ENCODE measurements at places on chromosomes 3 and 15. TPM values are rescaled to one million over a fixed set of nuclear protein-coding genes. Genes with fewer than 3 reads are reported as not detected.

GRCh38 chr3:127606086-127606805 lies 8.0 kb downstream of the MCM2 start:
- H3K4me1 ChIP-seq = peaks cover 54% of the 10 kb centered on the region
- H3K27ac ChIP-seq = peak overlapping the region; percentile 16
- H3K4me3 ChIP-seq = no peak overlapping the region
- DNase-seq = no peak
- no peaks in the 10 kb centered on the region for H3K27me3 ChIP-seq

Gene CPLX3
- 0.12 TPM for total RNA-seq

DNA sequence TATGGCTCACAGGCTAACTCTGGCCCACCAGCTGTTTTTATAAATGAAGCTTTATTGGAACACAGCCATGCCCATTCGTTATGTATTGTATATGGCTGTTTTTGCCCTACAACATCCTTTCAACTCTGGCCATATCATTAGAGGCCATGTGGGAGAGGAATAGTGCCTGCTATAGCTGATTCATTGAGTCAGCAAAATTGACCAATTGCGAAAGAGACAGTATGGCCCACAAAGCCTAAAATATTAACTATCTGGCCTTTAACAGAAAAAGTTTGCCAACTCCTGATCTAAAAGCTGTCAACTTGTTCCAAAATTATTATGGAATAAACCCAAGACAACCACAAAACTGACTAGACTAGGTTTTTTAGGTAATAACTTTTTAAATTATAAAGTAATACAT lies 1.4 kb downstream of the NR1I2 start:
- H3K27me3 ChIP-seq = no peaks in the 10 kb centered on the region
- no peak overlapping the region for H3K4me3 ChIP-seq
- H3K4me1 ChIP-seq = peaks cover 6% of the 10 kb centered on the region
- H3K36me3 ChIP-seq = no peaks in the 10 kb centered on the region
- DNase-seq = no peak
- H3K27ac ChIP-seq = no peak overlapping the region

DNA sequence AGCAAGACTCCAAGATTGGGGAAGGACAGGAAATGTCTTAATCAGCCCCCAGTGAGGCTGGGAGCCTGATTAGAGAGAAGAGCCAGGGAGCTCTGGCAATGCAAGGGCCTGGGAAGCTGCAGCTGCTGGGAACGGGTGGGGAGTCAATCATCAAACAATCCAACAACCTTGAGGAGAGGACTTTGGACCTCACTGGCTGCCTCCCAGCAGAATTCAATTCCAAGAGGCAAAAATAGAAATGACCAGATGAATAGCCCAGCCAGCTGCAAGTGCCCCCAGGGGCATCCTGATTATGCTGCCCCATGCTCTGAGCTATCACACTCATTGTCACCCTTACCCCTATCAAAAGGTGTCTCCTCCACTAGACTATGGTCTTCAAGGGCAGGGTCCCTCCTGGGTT lies 6.1 kb upstream of the HOMER2 start:
- no peak overlapping the region for H3K4me3 ChIP-seq
- H3K27ac ChIP-seq = no peak overlapping the region
- no peaks in the 10 kb centered on the region for H3K36me3 ChIP-seq

Gene DET1
- total RNA-seq = 5.0 TPM

DNA sequence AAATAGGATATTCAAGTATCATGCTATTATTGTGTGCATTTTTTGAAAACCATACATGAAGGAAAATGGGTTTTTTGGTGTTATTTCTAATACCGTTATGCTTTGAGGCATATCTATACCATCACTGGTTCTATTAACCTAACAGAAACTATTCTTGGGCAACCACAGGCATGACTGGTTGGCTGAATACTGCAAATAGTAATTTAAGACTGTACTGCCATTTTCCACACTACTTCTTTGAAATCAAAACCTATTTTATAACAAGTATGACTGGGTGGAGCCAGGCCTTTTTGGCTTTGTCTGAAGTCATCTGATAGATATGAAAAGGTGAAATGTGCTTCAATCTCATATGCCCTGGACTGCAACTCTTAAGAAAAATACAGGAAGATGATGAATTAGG lies 115.1 kb downstream of the ULK4 start:
- H3K27ac ChIP-seq = no peak overlapping the region
- peaks cover 9% of the 10 kb centered on the region for H3K4me1 ChIP-seq
- H3K4me3 ChIP-seq = no peak overlapping the region
- no peaks in the 10 kb centered on the region for H3K27me3 ChIP-seq
- peaks cover 18% of the 10 kb centered on the region for H3K36me3 ChIP-seq

DNA sequence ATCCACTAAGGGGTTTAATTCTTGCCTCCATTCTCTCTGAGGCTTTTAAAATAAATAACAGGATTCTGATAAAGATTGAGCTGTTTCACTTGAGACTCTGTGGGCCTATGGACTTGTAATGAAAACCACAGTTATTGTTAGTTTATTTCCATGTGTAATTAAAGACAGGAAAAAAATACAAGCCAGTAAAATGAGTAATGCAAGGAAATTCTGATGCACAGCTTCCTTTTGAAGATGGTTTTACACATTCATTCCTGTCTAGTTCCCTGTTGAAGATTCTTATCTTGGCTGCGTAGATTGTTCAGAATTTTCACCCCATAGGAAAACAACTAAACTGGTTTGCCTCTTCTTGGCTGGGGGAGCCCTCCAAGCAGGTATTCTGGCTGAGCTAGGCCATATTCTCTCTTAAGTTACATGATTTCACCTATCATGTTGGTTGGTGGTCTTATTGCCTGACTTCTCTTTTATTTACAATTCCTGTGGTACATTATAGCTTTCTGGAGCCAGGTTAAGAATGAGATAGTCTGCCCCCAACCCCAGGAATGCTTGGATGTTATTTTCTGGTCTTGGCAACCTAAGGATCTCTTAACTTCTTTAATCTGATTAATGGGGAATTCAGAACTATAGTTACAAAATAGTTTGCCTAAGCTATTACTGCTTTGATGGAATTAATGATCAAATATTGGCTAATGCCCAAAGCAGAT lies 67.6 kb downstream of the MITF start:
- H3K36me3 ChIP-seq = no peaks in the 10 kb centered on the region
- no peaks in the 10 kb centered on the region for H3K4me1 ChIP-seq
- no peak for DNase-seq

GRCh38 chr3:193743702-193744047 lies 150.7 kb downstream of the OPA1 start:
- peaks cover 10% of the 10 kb centered on the region for H3K27me3 ChIP-seq
- no peak for DNase-seq
- H3K4me1 ChIP-seq = peaks cover 10% of the 10 kb centered on the region
- no peaks in the 10 kb centered on the region for H3K36me3 ChIP-seq
- H3K4me3 ChIP-seq = no peak overlapping the region
- H3K27ac ChIP-seq = no peak overlapping the region

All from activated CD4-positive, alpha-beta T cell treated with anti-CD3 and anti-CD28 coated beads, Interleukin-2, amount 10 ng/mL, durations not matched to agents 7 days and 5 days (primary cell).